Kidney (tissue), 22 donors: ENCODE measurements at places on chromosomes 2 and 18.

DNA sequence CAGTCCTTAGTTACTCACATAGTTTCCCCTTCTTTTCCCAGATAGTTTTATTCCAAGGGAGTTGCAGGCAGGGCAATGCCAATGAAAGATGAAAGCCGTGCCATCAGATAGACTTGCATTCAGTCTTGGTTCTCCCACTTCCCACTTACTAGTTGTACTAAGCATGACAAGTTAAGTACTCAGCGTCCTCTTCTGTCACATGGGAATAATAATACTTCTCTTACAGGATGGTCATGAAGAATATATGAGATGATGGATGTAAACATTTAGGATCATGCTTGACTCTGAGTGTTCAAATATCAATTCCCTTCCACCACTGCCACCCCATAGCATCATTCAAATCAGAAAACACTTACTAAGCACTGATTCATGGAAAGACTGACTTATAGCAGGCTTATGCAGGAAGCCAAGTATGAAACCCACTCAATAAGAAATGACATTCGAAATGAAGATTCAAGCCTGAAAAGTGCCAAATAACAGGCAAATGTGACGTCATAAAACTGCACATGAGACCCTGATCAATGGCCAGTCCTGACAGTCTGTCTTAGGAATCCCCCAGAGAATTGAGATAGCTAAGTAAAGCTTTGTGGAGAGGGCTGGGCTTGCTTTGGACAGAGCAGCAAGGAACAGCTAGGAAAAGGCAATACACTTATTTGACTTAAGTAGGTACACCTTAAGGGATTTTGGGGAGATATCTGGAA, 11.1 kb upstream of the EVA1A start:
- no peak for DNase-seq
- H3K27me3 ChIP-seq = no peaks in the 10 kb centered on the region
- H3K27ac ChIP-seq = peak overlapping the region; percentile 90
- H3K4me1 ChIP-seq = peaks cover 18% of the 10 kb centered on the region
- H3K4me3 ChIP-seq = no peak overlapping the region
- no peaks in the 10 kb centered on the region for H3K36me3 ChIP-seq

DNA sequence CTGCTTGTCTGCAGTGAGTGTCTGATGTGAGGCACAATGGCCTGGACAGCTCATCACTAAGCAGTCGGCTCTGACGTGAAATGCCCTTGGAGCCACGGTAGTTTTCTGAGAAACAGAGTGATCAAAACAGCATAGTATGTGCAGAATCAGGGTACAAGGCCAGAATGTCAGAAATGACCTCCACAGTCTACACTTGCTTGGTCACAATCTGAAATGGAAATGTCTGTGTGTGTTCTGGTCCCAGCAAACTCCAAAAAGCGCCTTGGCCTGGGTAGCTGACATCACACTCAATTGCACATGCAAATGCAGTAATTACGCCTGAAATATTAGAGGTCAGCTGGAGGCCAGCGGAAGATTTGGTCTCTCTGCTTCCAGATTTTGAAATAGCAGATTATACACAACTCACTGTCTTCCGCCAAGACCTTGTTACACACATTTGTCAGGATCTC, 95.4 kb downstream of the CTAGE1 start:
- H3K4me1 ChIP-seq = no peaks in the 10 kb centered on the region
- H3K27ac ChIP-seq = peak overlapping the region; percentile 54
- H3K27me3 ChIP-seq = no peaks in the 10 kb centered on the region
- DNase-seq = no peak

DNA sequence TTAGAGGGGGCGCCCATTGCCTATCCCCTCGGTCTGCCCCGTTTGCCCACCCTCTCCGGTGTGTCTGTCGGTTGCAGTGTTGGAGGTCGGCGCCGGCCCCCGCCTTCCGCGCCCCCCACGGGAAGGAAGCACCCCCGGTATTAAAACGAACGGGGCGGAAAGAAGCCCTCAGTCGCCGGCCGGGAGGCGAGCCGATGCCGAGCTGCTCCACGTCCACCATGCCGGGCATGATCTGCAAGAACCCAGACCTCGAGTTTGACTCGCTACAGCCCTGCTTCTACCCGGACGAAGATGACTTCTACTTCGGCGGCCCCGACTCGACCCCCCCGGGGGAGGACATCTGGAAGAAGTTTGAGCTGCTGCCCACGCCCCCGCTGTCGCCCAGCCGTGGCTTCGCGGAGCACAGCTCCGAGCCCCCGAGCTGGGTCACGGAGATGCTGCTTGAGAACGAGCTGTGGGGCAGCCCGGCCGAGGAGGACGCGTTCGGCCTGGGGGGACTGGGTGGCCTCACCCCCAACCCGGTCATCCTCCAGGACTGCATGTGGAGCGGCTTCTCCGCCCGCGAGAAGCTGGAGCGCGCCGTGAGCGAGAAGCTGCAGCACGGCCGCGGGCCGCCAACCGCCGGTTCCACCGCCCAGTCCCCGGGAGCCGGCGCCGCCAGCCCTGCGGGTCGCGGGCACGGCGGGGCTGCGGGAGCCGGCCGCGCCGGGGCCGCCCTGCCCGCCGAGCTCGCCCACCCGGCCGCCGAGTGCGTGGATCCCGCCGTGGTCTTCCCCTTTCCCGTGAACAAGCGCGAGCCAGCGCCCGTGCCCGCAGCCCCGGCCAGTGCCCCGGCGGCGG, 1.7 kb downstream of the MYCN start:
- DNase-seq = peak; percentile 58
- H3K36me3 ChIP-seq = no peaks in the 10 kb centered on the region
- peak overlapping the region; percentile 56 for H3K4me3 ChIP-seq
- H3K4me1 ChIP-seq = peaks cover 18% of the 10 kb centered on the region
- no peaks in the 10 kb centered on the region for H3K27me3 ChIP-seq

DNA sequence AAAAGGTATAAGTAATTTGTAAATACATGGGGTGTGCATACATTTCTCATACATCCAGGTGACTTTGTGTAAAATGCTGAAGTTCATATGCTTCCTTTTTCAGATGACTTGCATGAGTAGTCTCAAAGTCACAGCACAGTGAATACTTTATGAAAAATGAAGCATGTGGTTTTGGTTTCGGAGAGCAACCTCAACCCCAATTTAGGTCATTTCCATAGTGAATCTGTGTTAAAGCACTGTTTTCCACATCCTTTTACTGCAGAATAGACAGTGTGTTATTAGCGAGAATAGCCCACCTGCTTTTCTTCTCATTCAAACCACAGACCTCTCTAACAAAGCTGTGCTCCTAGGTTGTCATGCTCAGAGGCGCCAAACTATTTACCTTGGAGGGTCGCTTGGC, 204.4 kb upstream of the RASGRP3 start:
- H3K36me3 ChIP-seq = peaks cover 2% of the 10 kb centered on the region
- no peaks in the 10 kb centered on the region for H3K4me1 ChIP-seq
- no peak for DNase-seq
- no peak overlapping the region for H3K4me3 ChIP-seq
- no peak overlapping the region for H3K27ac ChIP-seq
